ENCODE measurements at places on chromosomes 11 and 22.

DNA sequence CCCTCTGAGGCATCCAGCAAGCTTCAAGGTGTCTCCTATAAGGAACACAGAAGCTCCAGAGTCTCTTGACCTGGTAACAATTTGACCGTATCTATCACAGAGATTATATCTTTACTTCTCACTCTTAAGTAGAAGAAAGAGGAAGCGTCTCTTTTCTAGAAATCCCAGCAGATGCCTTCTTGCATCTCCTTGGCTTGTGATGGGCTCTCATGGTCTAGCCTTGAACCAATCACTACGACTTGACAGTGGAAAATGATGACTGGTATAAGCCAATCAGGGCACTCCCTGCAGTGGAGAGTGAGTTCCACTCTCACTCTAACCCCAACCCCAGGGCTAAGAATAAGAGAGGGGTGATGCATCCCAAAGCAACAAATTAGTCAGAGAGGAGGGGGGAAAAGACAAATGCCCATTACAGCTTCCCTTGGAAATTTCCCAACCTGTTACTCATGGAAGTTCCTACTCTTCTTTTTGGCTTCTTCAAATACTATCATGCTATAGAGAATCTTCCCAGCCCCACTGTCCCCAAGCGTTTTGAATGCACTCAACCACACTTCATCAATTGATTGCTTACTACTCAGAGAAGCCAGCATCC, 293.5 kb downstream of the MN1 start:
- DNase-seq, result no peak

DNA sequence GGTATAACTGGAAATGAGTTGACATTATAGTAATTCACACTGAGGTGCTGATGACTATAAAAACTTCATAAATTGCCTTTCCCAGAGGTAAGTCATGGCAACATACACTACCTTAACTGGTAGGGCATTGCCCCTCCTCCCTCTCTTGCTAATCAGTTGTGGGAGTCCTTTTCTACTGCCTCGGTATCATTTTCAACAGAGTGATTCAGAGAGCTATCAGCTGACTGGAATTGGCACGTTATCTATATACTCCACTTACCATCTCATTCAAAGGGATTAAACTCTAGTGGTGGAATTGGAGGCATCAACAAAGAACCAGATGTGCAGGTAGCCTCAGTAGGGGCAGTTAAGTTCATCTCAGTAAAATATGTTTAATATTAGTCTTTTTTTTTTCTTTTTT, 8.0 kb upstream of the NUP160 start:
- no peak for DNase-seq

DNA sequence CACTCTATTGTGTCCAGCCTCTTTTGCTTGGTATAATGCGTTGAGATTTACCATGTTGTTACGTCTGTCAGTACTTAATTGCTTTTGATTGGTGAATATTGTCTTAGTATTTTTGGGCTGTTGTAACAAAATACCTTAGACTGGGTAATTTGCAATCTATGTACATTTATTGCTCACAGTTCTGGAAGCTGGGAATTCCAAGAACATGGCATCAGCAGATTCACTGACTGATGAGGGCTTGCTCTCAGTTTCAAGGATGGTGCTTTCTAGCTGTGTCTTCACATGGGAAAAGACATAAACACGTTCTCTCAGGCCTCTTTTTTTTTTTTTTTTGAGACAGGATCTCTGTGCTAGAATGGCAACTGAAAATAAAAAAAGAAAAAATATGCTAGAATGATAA, 46.7 kb upstream of the INCENP start:
- DNase-seq, result no peak

GRCh38 chr11:114176321-114176720, 116.8 kb downstream of the ZBTB16 start:
- DNase-seq, result no peak

DNA sequence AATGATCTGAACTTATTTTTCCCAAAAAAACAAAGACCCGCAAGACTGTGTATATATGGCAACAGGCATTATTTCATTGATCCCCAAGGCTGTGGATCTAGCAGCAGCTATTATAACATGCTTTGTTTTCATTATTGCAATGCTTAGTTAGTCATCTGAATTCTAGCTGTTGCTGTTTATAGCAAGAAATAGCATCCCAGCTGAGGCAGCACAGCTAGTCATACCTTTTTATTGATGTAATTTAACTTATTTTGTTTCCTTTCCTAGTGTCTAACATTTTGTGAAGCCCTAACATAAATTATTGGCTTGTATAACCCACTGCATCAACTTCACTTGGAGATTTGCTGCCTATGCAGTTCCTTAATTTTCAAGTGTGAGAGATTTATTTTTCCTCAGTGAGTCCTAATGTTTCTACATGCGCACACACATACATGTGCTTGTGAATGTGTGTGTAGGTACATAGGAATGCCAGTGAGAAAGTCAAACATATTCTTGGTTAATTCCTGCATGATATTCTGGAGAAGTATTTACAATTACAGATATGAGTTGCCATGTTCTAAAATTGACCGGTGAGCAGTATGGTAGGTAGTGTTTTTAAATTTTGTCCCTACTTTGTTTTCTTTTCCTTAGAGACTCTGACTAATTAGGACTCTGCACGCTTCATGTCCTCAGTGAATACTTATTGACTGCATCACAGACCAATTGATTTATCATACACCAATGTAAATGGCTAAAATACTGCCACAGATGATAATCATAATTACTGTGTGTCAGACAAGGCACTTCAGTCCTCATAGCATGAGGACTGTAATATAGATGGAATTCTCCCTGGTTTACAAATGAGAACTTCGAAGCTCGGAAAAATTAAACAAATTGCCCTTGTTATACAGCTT, 119.3 kb downstream of the WNT11 start:
- DNase-seq, result no peak
